WTC11 (cell line): ENCODE measurements at places on chromosomes 1 and 21. TPM values are rescaled to one million over a fixed set of nuclear protein-coding genes. Genes with fewer than 3 reads are reported as not detected.

Gene SLFNL1
- 0.05 TPM in 1 of 3 replicates, not detected in the others for total RNA-seq

Gene SLAMF1
- 0.11 to 0.15 TPM (median 0.11 TPM) in 3 replicates for total RNA-seq

Gene EXTL1
- total RNA-seq = 1.3 to 2.1 TPM (median 1.9 TPM) in 3 replicates

Gene B4GALT2
- total RNA-seq = 66.7 to 72.2 TPM (median 66.9 TPM) in 3 replicates

Gene DNAI4
- total RNA-seq = 1.6 to 2.7 TPM (median 2.1 TPM) in 3 replicates

Gene HMGCL
- total RNA-seq = 22.7 to 31.2 TPM (median 25.4 TPM) in 3 replicates

Gene KCNN3
- total RNA-seq = 1.3 to 2.1 TPM (median 1.9 TPM) in 3 replicates

Gene CXADR
- 119 to 125 TPM (median 119 TPM) in 3 replicates for total RNA-seq

Gene OR2G6
- not detected in 3 replicates for total RNA-seq

Gene FCRL5
- total RNA-seq = 0.70 to 0.89 TPM (median 0.78 TPM) in 3 replicates

Gene CBS
- 582 to 844 TPM (median 591 TPM) in 3 replicates for total RNA-seq

Gene GBP2
- 0.24 to 0.69 TPM (median 0.46 TPM) in 3 replicates for total RNA-seq

Gene TIE1
- 2.5 to 3.7 TPM (median 2.6 TPM) in 3 replicates for total RNA-seq

Gene TMOD4
- 0.66 to 0.82 TPM (median 0.79 TPM) in 3 replicates for total RNA-seq

Gene SPRR2G
- not detected in 3 replicates for total RNA-seq

Gene LRRC53
- not detected in 3 replicates for total RNA-seq

Gene ARF1
- 295 to 330 TPM (median 300 TPM) in 3 replicates for total RNA-seq

Gene CBR3
- 4.2 to 12.9 TPM (median 5.2 TPM) in 3 replicates for total RNA-seq

Gene CACYBP
- 167 to 211 TPM (median 185 TPM) in 3 replicates for total RNA-seq

Gene SIK1
- total RNA-seq = 3.7 to 3.9 TPM (median 3.8 TPM) in 3 replicates

Gene CDC42BPA
- total RNA-seq = 22.2 to 25.2 TPM (median 22.9 TPM) in 3 replicates

Gene TMEM82
- 0.48 to 1.4 TPM (median 0.94 TPM) in 3 replicates for total RNA-seq

Gene SAMD13
- total RNA-seq = 1.8 to 2.9 TPM (median 2.3 TPM) in 3 replicates

Gene ZC3H12A
- total RNA-seq = 8.4 to 10.9 TPM (median 9.6 TPM) in 3 replicates
